Caudate nucleus (tissue), 63 donors: ENCODE measurements at places on chromosomes 4 and X.

DNA sequence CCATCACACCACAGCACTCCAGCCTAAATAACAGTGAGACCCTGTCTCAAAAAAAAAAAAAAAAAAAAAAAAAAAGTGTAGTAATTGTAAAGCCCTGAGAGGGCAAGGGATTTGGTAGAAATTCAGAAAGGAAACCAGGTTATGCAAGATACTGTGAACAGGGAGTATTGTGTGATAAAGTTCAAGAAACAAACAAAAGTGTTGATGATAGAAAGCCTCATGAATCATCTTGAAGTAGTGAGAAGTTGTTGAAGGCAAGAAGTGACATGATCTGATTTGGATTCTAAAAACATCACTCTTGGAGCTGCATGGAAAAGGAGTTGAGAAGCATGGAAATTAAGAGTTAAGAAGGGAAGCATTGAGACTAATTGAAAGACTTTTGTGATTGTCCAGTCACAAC, 102.2 kb downstream of the RAP1GDS1 start:
- DNase-seq: no peak

DNA sequence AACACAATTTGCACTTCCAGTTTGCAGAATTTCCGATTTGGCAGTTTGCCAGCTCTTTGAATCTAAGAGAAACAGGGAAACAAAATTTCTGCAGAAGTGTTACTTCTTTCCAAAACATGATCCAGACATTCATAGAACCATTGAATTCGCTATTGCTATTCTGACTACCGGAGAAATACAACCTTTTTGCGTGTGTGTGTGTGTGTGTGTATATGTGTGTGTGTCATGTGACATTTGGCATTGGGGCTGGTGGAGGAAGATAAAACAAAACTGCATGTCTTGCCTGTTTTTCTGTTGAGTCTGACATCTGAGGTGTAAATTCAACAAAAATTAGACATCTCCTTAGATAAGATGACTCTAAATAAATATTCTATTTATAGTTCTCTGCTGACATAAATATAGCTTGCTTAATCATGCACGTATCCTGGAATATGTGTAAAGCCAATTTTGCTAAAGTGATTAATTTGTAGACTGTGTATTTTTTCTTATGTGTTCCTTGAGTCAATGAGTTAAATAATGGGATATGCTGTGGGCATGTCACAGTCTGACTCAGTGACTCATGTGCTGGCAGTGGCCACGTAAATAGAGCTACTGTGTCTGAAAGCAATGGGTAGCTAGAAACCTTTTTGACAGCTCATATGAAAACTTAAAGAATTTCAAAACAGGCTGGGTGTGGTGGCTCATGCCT, 98.9 kb downstream of the HPGD start:
- no peak for DNase-seq

DNA sequence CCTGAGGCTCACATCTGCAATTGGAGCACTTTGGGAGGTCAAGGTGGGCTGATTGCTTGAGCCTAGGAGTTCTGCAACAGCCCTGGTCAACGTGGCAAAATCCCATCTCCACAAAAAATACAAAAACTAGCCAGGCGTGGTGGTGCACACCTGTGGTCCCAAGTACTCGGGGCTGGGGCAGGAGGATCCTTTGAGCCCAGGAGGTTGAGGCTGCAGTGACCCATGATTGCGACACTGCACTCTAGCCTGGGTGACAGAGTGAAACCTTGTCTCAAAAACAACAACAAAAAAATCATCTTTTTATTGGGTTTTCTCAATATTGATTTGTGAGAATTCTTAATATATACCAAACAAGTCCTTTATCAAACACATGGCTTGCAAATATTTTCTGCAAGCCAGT, 64.9 kb downstream of the ANKRD17 start:
- DNase-seq: no peak

DNA sequence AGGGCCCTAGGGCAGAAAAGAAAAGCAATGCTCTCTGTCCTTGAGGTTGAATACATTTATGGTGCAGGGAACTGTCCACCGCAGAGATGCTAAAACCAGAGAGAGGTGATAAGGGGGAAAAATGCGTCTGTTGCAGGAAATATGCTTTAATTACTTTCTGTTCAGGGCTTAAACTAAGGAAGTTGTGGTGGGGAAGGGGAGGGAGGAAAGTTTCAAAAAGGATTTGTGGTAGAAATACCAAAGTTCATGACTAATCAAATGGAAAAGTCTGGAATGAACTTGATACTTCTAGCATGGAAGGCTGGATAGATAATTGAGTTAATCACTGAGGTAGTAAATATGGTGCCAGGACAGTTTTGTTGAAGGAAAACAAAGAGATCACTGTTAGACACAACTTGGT, 99.0 kb downstream of the ASB9 start:
- DNase-seq: no peak

- no peak for DNase-seq
Observed at GRCh38 chr4:40196272-40196671, 559 bp upstream of the RHOH start.

GRCh38 chrX:6810776-6811175, 275.9 kb upstream of the VCX3A start:
- no peak for DNase-seq

DNA sequence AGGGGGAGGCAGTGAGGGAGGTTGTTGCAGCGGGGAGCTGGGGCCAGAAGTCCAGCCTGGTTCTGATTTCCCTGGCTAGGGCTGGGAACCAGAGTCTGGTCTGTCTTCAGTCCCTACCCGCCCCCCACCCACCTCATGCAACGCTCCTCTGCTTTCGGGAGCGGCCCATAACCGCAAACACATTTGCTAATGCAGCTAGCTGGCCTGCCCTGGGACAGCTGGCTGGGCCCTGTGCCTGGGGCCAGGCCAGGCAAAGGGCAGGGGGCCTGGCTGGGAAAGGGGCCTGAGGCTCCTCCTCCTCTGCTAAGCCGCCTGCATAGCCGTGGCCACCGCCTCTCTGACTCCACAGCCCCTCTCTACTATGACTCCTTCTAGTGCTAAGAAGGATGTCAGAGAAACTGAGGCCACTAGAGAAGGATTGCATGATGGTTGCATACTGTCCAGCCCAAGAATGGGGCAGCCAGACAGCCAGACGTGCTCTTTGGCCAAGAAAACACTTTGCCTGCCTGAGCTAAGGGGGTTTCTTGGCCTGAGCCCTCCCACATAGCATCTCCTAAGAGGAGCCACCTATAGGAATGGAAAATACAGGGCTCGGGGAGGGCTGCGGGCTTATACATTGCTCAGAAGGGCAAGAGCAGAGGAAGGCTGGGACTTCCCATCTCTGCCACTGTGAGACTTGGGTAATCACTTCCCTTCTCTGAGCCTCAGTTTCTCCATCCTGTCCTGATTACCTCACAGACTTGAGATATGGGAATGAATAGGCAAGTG, 76.9 kb downstream of the PJA1 start:
- DNase-seq: no peak

- DNase-seq: no peak
Observed at GRCh38 chr4:82988323-82988832, 22.2 kb downstream of the LIN54 start.

DNA sequence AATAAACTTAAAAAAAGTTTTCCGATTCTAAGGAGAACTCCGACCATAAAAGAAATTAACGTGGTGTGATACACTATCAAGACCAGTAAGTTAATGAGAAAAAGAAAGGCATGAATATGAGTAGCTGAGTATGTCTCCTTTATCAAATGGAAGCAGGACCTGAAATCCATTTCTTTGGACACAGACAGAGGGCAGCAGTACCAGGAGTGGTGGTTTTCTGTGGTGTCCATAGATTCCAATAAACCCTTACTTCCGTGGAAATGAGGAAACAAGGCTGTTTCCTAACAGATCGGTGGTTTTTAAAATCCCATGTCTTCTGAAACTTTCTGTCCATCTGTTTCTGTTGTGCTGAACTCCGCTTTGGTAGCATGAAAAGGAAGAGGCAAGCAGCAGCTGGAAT, 128.5 kb upstream of the TSPAN5 start:
- DNase-seq: no peak

DNA sequence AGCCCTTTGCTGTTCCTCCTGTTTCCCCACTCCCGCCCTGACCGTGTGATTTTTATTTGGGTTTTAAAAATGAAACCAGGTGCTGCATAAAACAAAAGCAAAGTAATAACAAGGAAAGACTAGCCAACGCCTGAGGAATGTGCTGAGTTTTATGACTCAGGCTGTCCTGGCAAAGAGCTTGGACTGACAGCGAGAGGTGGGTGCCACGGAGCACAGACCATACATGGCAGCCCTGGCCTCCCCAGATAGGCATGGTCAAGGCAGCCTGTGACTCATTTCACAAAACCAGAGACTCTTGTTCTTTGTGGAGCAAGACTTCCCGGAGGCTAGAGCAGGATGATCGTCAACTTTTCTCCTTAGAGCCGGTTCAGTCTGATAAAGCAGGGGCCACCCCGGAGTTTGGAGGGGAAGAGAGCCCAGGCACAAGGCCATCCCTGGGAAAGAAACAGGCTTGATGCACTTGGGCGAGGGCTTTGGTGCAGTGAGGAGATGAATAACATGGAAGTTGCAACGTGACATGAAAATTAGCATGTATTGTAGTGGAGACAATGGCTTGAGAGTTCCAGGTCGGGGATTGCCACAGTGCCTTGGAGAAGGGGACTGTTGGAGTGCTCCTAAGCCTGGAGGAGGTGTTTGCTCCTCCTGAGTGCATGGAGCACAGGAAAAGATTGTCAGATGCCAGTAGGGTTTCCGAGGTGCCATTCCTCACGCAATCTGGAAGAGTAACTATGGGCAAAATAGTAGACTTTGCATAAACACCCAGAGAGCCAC, 54.8 kb downstream of the C4orf51 start:
- no peak for DNase-seq

GRCh38 chr4:3879681-3880614, 113.8 kb downstream of the ADRA2C start:
- DNase-seq: no peak

DNA sequence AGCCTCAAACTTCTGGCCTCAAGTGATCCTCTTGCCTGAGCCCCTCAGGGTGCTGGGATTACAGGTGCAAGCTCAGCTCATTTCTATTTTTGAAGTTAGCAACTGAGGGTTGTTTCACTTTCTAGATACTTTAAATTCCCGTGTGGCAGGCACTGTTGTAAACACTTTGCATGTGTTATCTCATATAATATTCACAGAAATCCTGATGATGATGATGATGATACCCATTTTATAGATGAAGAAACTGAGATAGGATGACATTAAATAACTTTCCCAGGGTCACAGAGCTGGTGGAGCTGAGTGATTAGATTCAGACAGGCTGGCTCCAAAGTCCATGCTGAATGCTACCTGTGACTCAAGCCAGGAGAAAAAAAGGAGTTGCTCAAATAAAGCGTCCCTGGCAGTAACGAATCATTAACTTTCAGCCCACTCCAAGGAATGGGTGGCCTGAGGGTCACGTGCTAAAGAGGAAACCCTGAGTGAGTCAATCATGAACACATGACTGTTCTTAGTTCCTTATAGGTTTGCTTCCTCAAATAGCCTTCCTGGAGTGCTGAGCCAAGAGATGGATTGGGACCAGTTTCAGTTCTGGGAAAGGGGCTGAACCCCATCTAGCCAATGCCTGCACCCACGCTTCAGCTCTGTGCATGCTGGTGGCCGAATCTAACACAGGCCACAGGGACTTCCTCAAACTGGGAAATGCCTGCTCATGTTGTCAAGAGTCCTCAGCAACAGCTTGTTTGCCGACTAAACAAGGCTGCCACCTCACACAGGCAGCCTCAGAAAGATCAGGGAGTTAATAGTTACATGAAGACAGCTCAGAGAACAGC, 52.8 kb downstream of the RBM47 start:
- DNase-seq: peak; percentile 37

DNA sequence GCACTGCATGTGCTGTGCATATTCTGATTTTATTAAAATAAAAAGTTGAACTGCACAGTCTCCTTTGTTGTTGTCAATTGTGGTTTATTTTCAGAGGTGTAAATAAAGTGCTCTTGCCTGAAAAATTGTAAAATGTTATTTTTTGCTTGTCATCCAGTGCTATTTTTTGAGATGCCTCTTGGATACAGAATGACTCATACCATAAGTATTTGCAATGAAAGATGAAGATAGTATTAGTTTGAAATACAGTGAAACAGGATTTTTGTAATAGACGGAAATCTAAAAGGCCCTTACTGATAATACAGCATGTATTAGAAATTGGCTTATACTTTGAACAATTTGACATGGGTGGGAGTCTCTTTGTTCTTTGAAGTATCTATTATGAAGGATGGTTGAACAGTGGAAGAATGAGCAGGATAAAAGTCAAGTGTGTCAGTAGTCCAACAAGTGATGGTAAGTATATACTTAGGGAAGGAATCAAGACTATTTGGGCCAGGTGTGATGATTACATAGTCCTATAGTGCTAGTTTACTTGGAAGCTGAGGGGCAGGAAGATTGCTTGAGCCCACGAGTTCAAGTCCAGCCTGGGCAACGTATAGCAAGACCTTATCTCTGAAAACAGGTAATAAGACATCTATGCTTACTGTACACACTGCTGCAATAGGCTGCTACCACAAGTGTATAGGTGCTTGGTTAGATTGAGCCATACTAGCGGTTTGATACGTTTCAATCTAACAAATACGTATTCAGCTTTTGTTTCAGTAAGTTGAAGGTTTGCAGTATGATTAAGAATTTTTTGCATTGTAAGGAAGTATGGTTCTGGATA, 16.4 kb downstream of the DDX3X start:
- no peak for DNase-seq

DNA sequence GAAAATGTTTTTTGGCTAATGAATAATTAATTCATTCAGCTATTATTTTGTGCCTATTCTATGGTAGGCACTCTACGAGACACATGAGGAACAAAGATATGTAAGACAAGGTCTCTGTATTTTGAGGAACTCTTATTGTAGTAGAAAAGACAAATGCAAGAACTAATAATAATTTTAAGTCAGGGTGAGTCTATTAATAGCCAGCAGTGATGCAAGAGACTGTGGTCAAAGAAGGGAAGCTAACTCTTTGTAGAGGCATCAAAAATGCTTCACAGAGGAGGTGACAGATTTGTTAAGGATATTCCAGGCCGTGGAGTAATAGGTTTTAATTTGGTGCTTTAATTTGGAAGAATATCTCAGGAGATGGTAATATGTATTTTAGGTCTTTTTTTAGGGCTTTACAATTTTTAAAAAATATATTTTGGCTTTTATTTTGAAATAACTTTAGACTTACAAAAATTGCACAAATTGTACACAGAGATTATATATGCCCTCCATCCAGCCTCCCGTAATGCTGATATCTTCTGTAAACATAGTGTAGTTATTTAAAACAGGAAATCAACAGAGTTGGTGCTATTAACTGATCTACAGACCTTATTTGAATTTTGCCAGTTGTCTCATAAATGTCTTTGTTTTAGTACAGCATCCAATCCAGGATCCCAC, 48.1 kb downstream of the DCLK2 start:
- DNase-seq: no peak

DNA sequence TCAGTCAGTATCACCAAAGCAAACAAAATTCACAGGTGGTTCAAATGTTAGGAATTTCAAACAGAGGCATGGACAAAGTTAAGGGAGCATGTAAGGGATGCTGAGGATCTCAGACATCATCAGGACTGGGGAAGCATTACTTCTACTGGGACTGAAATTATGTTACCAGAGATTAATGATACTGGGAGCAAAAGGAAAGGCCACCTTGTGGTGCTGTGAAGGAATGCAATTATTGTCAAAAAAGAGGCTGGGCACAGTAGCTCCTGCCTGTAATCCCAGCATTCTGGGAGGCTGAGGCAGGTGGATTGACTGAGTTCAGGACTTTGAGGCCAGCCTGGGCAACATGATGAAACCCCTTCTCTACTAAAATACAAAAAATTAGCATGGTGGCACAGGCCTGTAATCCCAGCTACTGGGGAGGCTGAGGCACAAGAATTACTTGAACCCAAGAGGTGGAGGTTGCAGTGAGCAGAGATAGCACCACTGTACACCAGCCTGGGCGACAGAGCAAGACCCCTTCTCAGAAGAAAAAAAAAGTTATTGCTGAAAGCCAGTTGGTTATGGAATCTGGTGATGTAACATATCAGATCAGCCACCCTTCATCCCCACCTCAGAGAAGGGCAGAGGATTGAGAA, 954.3 kb downstream of the PCDH7 start:
- no peak for DNase-seq
